ENCODE measurements at places on chromosomes 7 and 10.
A peak's percentile ranks its signal among the peaks of the same experiment; 100 is the strongest.

- no peak for DNase-seq
Measured at GRCh38 chr7:128831178-128831993, 1.2 kb downstream of the FLNC start.

DNA sequence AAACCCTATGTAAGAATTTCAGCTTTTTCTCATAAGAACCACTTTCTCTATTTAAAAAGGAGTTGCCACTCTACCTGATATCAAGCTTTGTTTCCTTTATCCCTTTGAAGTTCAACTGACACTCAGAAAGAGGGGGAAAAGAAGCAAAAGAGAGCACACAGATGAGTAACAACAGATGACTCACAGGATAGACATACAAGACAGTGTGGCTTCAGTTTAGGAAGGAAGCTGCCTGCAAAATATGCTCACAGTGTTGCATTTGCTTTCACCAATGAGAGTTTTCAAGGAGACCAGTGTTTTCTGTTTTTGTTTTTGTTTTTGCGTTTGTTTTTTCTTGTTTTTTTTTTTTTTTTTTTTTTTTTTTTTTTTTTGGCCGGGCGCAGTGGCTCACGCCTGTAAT is 1181.6 kb downstream of the DNAJB9 start:
- DNase-seq: no peak

DNA sequence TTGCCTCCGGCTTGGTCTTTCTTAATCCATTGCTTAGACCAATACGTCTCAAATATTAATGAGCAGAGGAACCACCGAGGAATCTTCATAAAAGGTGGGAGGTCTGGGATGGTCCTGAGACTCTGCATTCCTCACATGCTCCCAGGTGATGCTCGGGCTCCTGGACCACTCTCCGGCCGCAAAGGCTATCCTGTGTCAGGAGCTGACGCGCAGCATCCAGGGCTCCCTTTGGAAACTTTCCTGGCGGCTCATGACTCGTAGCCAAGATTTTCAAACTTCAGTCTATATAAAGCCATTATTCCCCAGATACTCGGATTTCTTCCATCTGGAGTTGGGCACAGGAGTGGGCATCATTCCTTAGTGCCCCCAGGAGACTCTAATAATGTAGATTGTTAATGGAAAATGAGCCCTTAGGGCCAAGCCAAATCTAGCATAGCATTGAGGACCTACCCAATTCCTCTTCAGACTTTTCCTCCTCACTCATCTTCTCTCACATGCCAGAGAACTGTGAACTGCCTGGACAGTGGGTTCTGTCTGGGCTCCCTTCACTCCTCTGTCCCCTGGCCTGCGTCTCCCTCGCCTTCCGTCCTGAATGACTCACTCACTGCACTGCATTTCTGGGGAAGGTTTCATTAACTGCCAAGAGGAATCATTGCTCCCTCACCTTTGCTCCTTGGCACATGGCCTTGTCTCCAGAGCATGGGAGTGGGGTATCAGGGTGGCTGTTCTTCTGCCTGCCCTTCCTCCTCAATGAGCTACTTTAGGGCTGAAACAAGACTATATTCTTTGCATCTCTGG is 89.3 kb downstream of the MKI67 start:
- no peak for DNase-seq

DNA sequence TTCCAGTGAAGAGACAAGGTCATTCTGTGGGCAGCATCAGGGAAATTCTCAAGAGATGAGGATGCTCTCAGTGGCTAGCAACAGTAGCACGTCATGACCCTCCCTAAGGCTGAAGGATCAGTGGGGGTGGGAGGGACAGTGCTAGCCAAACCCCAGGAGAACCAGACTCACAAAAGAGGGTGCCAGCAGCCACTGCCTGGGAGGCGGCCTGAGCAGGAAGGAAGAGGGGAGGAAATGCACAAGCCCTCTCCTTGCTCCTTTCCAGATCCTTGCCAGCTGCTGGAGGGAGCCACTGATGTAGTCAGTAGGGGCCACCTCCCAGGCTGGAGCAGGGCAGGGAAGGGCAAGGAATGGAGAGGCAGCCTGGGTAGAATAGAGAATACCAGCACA is 302.7 kb downstream of the RPS24 start:
- DNase-seq: no peak

- no peak for DNase-seq
Measured at GRCh38 chr10:25639646-25640045, 294.4 kb upstream of the MYO3A start.

GRCh38 chr10:126499744-126500143 is 111.5 kb upstream of the ADAM12 start:
- DNase-seq: no peak

GRCh38 chr7:128029405-128029995 is 1.7 kb downstream of the LRRC4 start:
- no peak for DNase-seq

- no peak for DNase-seq
Measured at GRCh38 chr7:16889305-16889704, 7.5 kb upstream of the AGR3 start.

DNA sequence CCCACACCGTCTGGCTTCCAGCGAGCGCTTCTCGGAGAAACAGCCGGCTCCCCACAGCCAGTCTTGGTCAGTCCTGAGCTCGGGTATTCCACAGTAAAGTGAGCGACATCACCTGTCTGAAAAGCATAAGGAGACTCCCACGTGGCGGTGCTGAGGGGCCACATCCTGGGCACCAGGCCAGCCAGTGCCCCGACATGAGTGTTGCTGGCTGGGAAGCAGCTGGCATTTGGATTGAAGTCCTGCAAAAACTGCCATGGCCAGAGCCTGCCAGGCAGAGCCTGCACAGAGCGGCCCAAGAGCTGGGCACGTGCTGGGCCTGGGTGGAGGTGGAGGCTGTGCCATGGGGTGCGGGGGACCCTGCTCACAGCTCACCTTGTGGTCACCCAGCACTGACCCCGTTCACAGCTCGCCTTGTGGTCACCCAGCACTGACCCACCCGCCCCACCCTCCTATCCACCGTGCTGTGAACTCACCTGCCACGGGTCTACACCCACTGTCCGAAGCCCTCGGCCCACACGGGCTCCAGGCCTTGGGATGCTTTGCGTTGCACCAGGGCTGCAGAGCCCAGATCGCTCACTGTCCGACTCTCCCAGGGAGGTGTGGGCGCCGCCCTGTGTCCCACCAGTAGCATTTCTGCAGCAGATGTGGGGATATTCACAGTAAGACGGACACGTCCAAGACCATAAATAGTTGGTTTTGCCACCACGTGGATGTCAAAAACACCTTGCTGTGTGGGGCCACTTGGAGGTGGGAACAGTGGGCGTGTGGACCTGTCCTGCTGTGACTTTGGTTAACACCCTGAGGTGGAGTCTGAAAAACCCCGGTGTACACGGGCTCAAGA is 48.8 kb downstream of the PITRM1 start:
- DNase-seq: no peak

DNA sequence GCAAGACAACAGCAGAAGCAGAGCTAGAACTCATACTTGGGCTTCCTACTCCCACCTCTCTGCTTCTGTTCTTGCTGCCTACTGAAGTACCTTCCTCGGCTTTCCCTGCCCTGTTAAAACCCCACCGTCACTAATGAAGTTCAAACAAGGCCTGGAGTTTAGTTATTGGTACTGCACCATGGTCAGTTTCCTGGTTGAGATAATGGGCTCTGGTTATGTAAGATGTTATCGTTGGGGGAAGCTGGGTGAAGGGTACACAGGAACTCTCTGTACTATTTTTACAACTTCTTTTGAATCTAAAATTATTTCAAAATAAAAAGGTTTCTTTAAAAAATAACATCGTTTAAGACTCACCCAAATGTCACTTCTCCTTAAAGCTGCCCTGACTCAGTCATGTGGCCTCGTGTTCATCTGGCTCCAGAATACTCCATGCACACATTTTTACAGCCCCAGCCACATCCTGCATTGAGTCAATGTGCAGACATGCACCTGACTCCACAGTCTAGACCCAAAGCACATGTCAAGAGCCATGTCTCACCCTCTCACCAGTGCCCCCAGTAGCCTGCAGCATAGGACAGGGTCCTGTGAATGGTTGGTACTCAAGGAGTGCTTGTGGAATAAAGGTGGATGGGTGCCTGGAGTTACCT is 36.9 kb upstream of the AQP1 start:
- DNase-seq: no peak

DNA sequence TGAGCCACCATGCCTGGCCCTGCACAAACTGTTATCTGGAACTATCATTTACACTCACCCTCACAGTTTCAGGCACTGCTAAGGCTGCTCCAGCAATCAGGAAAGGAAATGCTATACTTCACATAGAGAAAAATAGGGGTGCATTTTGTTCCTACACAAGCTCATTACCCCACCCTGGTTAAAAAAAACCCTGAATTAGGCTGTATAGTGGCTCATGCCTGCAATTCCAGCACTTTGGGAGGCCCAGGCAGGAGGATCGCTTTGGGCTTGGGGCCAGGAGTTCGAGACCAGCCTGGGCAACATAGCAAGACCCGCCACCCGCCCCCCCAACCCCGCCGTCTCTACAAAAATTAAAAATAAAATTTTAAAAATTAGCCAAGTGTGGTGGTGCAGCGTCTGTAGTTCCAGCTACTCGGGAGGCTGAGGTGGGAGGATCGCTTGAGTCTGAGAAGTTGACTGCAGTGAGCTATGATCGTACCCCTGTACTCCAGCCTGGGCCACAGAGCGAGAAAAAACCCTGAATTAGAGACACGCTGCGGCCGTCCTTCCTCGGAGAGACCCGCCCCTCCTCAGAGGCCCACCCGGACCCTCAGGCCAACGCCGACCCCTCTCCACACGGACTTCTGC is 539 bp downstream of the PTCD1 start:
- no peak for DNase-seq

GRCh38 chr7:98168181-98168903 is 42.9 kb upstream of the BHLHA15 start:
- peak; percentile 63 for DNase-seq

GRCh38 chr10:6134099-6134823 is 45.4 kb downstream of the RBM17 start:
- DNase-seq: no peak
